ENCODE measurements at places on chromosomes 5 and 9.

DNA sequence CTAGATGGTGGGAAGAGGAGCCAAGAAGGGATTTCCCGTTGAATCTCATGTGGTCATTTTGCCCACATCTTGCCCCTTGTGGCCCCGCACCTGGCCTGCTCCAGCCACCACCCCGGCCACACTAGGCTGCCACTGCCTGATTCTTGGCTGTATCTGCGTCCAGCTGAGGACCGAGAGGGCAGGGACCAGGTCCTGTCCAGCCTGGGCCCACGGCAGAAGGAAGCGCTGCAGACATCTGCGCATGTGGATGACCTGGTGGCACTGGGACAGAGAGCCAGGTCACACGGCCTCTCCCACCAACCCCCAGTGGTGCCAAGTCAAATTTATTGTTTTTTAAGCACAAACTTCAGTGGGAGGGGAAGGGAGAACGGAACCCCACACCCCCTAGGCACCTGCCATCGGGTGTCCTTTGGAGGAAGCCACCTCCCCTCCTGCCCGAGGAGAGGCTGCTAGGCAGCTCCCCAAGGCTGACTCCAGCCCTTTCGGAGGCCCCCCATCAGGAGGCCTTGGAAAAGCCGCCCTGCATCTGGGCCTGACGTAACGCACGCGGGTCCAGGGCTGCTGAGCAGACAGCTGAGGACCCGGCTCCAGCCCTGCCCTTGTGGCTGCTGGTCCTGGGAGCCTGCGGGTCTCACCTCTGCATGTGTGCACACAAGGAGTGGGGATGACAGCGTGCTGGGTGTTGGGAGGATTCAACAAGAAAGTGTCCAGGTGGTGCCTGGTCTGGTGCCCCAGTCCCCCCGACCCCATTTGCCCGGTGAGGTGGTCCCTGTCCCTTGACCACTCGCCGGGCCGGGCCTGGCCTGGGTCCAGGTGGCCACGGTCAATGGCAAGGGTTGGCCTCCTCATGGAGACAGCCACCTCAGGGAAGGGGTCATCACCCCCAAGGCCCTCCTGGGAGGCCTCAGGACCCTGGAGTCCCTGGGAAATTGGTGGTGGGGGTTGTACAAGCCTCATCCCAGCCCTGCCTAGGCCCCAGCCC lies 5.9 kb upstream of the QRFP start:
- no peak for DNase-seq

- no peak for DNase-seq
Measured at GRCh38 chr5:110917161-110917875, 154.2 kb upstream of the TSLP start.

GRCh38 chr9:110049699-110050450 lies 158.1 kb downstream of the C9orf152 start:
- DNase-seq = no peak

- DNase-seq = no peak
Measured at GRCh38 chr5:120405923-120406322, 58.2 kb upstream of the PRR16 start.

- no peak for DNase-seq
Measured at GRCh38 chr5:93677359-93677891, 64.0 kb downstream of the POU5F2 start.

- no peak for DNase-seq
Measured at GRCh38 chr5:78509145-78509865, 139.3 kb downstream of the LHFPL2 start.

DNA sequence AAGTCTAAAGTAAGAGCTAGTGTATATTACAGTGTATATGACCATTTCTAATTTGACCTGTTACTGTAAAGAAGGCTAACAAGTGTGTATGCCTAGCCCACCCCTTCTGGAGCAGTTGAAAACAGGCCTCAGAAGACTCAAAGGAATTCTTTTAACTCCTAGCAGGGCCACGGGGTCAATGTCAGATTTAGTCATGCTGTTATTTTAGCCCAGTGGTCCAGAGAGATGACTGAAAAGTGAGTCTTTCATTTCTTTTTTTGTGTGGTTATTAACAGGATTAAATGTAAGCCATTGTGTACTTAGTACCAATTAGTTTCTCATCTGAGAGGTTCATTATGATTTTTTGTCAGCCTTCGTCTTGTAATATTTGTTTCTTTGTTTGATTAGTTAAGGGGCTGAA lies 24.4 kb downstream of the ZCCHC7 start:
- no peak for DNase-seq

DNA sequence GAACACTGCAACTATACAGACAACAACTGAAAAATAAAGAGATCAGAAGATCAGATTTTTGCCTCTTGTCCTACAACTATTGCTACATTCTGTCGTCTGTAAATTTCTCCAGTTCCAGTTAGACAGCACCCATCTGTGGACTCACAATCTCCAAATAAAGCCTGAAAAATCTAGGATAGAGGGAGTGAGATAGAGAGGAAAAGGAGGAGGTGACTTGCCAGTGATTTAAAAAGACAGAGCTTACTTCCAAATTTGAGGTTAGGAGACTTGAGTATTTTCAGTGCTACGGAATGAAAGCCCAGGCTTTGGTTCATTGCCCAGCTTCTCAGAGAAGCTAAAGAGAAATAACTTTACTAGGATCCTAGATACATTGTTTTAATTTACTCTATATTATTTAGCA lies 63.6 kb downstream of the PTCD2 start:
- no peak for DNase-seq

DNA sequence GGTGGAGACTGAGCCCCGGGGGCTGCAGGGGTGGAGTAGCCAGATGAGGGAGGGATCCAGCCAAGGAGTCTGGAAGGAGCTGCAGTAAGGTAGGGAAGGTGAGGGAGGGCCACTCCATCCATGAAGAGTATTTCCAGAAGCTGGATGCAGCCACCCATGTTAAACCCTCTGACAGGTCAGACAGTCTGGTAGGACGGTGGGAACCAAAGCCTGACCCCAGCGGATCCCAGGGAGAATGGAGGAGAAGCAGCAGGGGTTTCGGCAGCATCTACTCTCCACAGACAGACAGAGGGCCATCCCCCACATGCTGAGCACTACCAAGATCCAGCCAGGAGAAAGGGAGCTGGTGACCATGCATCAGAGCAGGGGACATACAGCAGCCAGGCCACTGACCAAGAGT lies 22.5 kb upstream of the S1PR3 start:
- DNase-seq = no peak

DNA sequence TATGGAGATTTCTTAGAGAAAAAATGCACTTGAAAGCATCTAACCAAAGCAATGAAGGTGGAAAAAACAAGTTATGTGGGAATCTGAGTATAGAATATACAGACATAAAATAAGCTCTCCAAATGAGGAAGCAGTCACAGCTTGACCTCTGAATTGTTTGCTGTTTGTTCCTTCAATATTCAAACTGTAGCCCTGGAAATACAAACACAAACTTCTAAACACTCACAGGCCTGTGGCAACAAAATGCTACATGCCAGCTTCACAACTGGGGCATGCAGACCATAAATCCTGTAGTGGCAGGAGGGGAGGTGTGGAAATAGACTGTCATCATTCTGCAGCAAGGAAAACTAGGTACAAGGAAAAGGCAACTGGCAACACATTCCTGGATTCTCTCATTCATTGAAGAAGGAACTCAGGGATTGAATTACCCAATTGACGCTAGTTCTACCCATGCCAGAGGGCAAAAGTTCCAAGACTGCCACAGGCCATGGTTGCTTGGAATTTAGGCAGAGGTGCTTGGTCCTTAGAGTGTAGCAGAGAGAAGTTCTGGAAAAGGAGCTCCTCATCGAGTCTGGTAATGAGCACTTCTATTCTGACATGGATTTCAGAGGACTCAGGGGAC lies 349.6 kb downstream of the PDE4D start:
- DNase-seq = no peak

GRCh38 chr9:35933550-35934067 lies 24.3 kb downstream of the SPAAR start:
- no peak for DNase-seq

GRCh38 chr5:151569132-151570046 lies 21.7 kb downstream of the FAT2 start:
- no peak for DNase-seq
